ENCODE measurements at places on chromosomes 4 and X.

GRCh38 chr4:86908251-86908657, 16.0 kb upstream of the C4orf36 start:
- H3K27me3 ChIP-seq: no peaks in the 10 kb centered on the region
- H3K4me3 ChIP-seq: peak overlapping the region; percentile 11
- H3K27ac ChIP-seq: no peak overlapping the region
- no peaks in the 10 kb centered on the region for H3K36me3 ChIP-seq

GRCh38 chr4:77229433-77229832, 72.4 kb downstream of the CCNG2 start:
- no peak overlapping the region for H3K27ac ChIP-seq
- H3K4me3 ChIP-seq: no peak overlapping the region
- DNase-seq: no peak
- no peaks in the 10 kb centered on the region for H3K27me3 ChIP-seq
- no peaks in the 10 kb centered on the region for H3K4me1 ChIP-seq
- no peaks in the 10 kb centered on the region for H3K36me3 ChIP-seq

DNA sequence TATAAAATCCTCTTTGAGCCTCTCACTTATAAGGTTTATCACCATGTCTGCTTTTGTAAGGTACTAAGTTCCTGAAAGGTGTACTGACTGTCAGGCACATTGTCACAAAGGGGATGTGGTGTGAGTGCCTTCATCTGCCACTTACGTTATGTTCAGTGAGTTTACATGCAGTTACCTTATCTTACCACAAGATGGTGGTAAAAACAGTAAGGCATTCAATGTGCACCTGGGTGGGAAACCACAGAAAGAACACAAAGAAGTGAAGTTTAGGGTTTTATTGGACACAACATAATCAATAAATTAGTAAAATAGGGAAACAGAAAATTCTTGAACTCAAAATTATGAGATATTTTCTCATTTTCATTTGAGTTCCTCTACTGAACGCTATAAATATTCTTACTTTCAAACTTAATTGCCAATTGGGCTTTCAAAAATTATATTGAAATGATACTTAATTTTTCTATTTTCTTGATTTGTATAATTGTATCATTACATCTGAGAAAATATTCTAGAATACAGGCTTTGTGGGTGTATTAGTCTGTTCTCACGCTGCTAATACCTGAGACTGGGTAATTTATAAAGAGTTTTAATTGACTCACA, 650.8 kb downstream of the PCDH7 start:
- DNase-seq: peak; percentile 5
- H3K27ac ChIP-seq: no peak overlapping the region
- no peak overlapping the region for H3K4me3 ChIP-seq
- H3K27me3 ChIP-seq: no peaks in the 10 kb centered on the region

DNA sequence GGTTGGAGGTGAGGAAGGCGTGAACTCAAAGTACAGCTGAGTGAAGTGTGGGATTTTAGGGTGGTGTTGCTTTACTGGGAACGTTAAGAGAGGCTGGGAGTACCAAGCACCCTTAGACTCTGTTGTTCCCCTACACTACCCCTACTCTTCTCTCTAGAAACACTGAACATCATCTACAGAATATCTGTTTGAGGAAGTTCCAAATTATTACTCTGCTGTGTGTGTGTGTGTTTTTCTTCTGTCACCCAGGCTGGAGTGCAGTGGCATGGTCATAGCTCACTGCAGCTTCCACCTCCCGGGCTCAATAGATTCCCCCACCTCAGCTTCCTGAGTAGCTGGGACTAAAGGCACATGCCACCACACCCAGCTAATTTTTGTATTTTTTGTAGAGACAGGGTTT, 76.7 kb upstream of the AP1S2 start:
- no peak overlapping the region for H3K4me3 ChIP-seq
- H3K36me3 ChIP-seq: no peaks in the 10 kb centered on the region
- H3K27me3 ChIP-seq: peaks cover 12% of the 10 kb centered on the region
- no peak for DNase-seq
- H3K4me1 ChIP-seq: no peaks in the 10 kb centered on the region
- no peak overlapping the region for H3K27ac ChIP-seq

GRCh38 chr4:185995665-185996064, 73.3 kb upstream of the TLR3 start:
- H3K4me3 ChIP-seq: no peak overlapping the region
- no peaks in the 10 kb centered on the region for H3K36me3 ChIP-seq
- no peaks in the 10 kb centered on the region for H3K27me3 ChIP-seq

DNA sequence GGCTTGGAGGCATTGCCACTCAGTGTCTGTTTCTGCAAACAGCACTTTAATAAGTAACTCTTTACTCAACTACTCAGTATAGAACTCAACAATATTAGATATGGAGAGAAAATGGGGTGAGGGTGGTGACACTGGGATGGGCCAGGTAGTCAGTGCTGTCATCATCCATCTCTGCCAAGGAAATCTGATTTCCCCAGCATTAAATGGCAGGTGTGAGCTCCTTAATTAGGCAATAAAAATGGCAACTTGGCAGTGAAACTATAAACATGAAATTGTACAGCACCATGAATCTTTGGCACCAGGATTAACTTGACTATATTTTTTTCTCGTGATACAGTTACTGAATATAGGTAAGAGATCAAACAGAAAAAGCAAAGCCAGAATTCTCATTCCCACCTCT, 146.2 kb downstream of the GLRA2 start:
- no peak overlapping the region for H3K4me3 ChIP-seq
- H3K36me3 ChIP-seq: no peaks in the 10 kb centered on the region
- H3K4me1 ChIP-seq: no peaks in the 10 kb centered on the region
- no peak overlapping the region for H3K27ac ChIP-seq

- H3K36me3 ChIP-seq: no peaks in the 10 kb centered on the region
- H3K4me1 ChIP-seq: peaks cover 24% of the 10 kb centered on the region
- peak overlapping the region; percentile 72 for H3K27ac ChIP-seq
- H3K4me3 ChIP-seq: peak overlapping the region; percentile 74
- DNase-seq: peak; percentile 62
These were observed 5.4 kb upstream of the PRICKLE3 start for GRCh38 chrX:49191574-49192011.

GRCh38 chrX:149120459-149120858, 384.6 kb downstream of the IDS start:
- H3K27ac ChIP-seq: no peak overlapping the region
- H3K4me3 ChIP-seq: no peak overlapping the region
- H3K4me1 ChIP-seq: no peaks in the 10 kb centered on the region
- H3K36me3 ChIP-seq: no peaks in the 10 kb centered on the region

DNA sequence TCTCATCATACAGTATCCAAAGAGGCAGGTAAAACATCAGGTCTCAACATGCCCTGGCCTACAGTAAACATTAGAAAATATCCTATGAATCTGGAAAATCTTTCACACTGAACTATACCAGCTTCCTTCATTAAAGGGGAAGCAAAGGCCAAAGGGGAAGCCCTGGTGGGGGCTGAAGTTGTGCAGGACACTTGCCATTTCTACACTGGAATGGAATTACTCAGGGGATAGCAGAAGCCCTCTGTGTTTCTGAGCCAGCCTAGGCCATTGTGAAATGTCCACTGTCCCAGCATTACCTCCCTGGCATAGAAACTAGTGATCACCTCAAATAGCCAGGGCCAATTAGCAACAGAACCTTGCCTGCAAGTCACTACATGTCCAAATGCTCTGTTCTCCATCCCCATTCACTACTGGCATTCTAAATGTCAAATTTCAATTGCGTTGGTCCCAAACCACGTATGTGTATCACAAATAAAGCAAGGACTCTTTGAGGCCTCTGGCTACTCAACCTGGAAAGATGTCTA, 429.9 kb downstream of the AFF2 start:
- no peak for DNase-seq
- H3K27ac ChIP-seq: no peak overlapping the region
- no peaks in the 10 kb centered on the region for H3K27me3 ChIP-seq
- H3K36me3 ChIP-seq: no peaks in the 10 kb centered on the region
- H3K4me3 ChIP-seq: no peak overlapping the region
- H3K4me1 ChIP-seq: no peaks in the 10 kb centered on the region

DNA sequence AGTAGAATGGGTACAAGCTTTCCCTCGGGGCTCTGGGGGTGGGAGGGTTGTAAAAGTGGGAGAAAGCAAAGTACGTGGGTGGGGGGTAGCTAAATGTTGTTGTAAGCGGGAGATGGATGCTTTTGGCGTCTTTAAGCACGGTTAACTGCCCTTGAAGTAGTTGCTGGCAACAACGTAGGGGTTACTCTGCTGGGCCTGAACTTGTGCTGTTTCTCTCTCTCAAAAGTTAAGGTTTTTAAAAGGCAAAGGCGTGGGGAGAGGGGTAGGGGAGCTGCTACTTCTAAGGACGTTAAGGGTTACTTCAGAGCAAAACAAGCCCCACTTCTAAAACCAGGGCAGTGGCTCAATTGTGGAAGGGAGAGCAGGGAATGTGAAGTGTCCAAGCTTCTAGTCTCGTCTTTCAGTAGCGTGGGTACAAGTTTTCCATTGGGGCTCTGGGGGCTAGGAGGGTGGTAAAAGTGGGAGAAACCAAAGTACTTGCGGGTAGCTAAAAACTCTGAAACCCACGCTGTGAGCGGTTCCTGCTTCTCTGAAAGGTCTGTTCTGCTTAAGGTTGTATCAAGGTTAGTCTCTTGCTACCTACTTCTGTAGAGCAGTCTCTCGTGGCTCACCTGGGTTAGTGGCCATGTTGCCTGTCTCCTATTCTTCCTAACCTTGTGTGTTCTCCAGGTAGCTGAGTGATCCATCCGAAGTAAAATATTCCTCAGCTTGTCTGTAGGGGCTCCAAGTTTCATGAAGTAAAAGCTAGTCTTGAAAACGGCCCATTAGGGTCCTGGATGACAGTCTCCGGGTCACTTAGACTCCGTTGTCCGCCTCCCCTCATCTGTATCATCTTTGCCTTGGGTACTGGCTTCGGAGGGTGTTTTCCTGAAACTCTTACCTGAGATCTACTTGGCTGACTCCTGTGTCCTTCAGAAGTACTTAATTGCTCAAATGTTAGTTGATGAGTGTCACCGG, 1.7 kb upstream of the WDR1 start:
- no peaks in the 10 kb centered on the region for H3K27me3 ChIP-seq
- peak overlapping the region; percentile 90 for H3K4me3 ChIP-seq
- H3K36me3 ChIP-seq: peaks cover 24% of the 10 kb centered on the region
- peaks cover 74% of the 10 kb centered on the region for H3K4me1 ChIP-seq
- peak overlapping the region; percentile 98 for H3K27ac ChIP-seq
- DNase-seq: no peak

- no peak for DNase-seq
- no peaks in the 10 kb centered on the region for H3K27me3 ChIP-seq
- H3K36me3 ChIP-seq: no peaks in the 10 kb centered on the region
- H3K27ac ChIP-seq: no peak overlapping the region
- H3K4me1 ChIP-seq: no peaks in the 10 kb centered on the region
These were observed 16.8 kb downstream of the BTC start for GRCh38 chr4:74777531-74777930.

DNA sequence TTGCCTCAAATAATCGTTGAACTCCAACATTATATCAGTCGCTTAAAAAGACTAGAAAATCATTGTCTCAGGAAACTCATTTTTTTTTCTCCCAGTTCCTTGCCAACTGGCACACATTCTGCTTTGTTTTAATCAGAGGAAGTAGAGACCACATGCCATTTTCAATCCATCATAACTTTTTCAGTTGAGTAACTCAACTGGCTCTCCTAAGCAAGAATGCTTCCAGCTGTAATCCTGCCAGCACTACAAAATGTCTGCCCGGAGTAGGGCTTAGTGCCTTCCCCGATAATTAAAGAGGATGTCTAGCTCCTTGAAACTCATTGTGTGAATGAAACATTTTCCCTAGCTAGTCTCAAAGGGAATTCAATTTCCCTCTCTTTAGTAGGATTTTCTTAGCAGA, 33.0 kb downstream of the FREM3 start:
- H3K4me1 ChIP-seq: no peaks in the 10 kb centered on the region
- no peak overlapping the region for H3K4me3 ChIP-seq
- no peaks in the 10 kb centered on the region for H3K27me3 ChIP-seq
- H3K27ac ChIP-seq: no peak overlapping the region
- DNase-seq: no peak

GRCh38 chr4:74092957-74093356, 6.0 kb downstream of the CXCL2 start:
- no peak overlapping the region for H3K4me3 ChIP-seq
- H3K27me3 ChIP-seq: peaks cover 4% of the 10 kb centered on the region
- H3K27ac ChIP-seq: no peak overlapping the region
- no peak for DNase-seq
- H3K36me3 ChIP-seq: no peaks in the 10 kb centered on the region
- H3K4me1 ChIP-seq: no peaks in the 10 kb centered on the region

DNA sequence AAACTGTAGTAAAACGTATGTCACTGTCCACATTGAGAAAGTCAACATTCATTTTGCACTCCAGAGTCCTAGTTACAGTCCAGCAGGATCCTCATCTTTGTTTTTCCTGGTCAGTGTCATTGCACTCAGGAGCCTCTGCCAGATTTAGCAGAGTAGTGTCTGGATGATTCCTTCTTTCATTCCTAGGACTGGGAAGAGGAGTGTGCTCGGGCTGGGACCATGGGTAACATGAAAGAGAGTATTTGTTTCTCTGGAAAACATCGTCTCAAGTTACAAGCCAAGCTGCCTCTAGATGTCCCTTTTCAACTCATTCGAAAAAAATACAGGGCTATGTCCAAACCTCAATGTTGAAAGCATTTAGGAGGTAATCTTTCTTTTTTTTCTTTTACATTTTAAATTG, 69.9 kb upstream of the TNIP3 start:
- no peaks in the 10 kb centered on the region for H3K36me3 ChIP-seq
- H3K4me3 ChIP-seq: no peak overlapping the region
- H3K27me3 ChIP-seq: no peaks in the 10 kb centered on the region
- no peak for DNase-seq
- no peak overlapping the region for H3K27ac ChIP-seq

DNA sequence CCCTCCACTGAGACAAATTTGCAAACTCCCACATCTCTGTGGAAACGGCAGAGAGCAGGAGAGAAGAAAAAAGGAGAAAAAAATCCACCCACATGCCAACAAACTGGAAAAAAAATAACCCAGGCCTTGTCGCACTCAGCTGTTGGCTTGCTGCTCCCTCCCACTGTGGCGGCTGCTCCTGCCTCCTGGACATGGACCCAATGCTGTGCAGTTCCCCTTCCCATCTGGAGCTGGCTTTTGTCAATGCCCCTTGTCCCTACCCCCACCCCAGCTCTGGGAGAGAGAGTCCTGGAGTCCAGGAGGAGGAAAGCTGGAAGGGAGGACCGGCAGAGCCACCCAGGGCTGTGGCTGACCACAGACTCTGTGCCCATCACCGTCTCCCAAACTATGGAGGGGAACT, 50.8 kb upstream of the IQSEC2 start:
- no peaks in the 10 kb centered on the region for H3K27me3 ChIP-seq
- no peaks in the 10 kb centered on the region for H3K4me1 ChIP-seq
- no peak for DNase-seq
- no peak overlapping the region for H3K27ac ChIP-seq
- H3K4me3 ChIP-seq: no peak overlapping the region

Data from CD4-positive, alpha-beta T cell (primary cell).